ENCODE measurements at places on chromosomes 6 and 20. TPM values are rescaled to one million over a fixed set of nuclear protein-coding genes. Genes with fewer than 3 reads are reported as not detected.

Gene HLA-C
- total RNA-seq: 57.1 TPM

Gene DEFB119
- not detected for total RNA-seq

Gene PSORS1C1
- total RNA-seq: 4.2 TPM

Gene SLC22A3
- 40.2 TPM for total RNA-seq

Gene GRM4
- total RNA-seq: 0.21 TPM

Gene NOX3
- total RNA-seq: not detected

Gene MYLK4
- 0.10 TPM for total RNA-seq

Gene ULBP1
- 0.75 TPM for total RNA-seq

Gene PPIL6
- total RNA-seq: 3.6 TPM

Gene BNIP5
- total RNA-seq: not detected

Gene HAO1
- not detected for total RNA-seq

Gene SIRPB1
- total RNA-seq: 0.29 TPM

Gene SLC32A1
- total RNA-seq: not detected

Data from A549 treated with Mapracorat at 1 μM for 4 hours (cell line).